ENCODE measurements at places on chromosomes 3 and 15.

- no peak for DNase-seq
These were observed 16.9 kb upstream of the INSYN1 start for GRCh38 chr15:73770050-73770449.

DNA sequence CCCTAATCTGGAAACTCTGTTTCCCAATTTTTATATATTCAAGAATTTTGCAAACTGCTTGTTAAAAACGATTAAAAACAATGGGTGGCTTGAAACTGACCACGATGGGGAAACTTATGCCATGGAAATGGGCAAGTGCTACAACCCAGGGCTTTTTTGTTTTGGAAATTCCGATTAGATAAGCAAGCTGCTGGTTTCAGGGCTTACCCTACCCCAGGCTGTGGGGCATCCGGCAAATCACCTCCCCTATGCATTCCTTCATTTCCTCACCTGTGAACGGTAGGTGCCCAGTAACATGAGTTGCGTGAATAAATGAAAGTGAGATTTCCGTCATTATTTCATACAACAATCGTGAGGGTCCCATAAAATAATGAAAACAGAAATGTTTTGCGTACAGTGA is 34.3 kb downstream of the ST6GAL1 start:
- DNase-seq: no peak

- no peak for DNase-seq
These were observed 14.4 kb upstream of the ACAN start for GRCh38 chr15:88788816-88789215.

- DNase-seq: no peak
These were observed 258.9 kb downstream of the XXYLT1 start for GRCh38 chr3:195012100-195012499.
